T-helper 2 cell (primary cell): ENCODE measurements at places on chromosomes 1 and 21.

DNA sequence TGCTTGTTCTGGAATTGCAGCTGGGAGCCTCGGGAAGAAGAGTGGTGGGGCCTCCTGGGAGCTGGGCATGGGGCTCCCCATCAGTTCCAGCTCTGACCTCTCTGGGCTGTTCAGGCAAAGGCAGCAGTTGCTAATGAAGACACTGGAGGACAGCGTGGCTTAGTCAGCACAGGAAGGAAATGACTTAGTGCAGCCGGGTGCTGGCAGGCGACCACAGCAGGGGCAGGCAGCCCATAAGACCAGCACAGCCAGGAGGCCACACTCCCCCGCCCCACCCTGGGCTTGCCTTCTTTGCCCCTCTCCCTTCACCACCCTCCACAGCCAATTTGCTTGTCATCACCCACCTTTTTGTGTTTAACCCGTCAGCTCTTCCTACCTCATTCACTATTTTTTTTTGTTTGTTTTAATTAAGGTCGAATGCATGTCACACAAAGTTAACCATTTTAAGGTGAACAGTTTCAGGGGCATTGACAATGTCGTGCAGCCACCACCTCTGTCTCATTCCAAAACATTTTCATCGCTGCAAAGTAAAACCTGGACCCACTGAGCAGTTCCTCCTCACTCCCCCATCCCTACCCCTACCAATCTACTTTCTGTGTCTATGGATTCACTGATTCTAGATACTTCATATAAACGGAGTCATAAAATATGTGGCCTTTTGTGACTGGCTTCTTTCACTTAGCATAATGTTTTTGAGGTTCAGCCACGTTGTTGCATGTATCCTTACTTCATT, 10.9 kb downstream of the OLIG2 start:
- no peak for DNase-seq

GRCh38 chr1:151192047-151192446, 2.0 kb upstream of the VPS72 start:
- DNase-seq: no peak

DNA sequence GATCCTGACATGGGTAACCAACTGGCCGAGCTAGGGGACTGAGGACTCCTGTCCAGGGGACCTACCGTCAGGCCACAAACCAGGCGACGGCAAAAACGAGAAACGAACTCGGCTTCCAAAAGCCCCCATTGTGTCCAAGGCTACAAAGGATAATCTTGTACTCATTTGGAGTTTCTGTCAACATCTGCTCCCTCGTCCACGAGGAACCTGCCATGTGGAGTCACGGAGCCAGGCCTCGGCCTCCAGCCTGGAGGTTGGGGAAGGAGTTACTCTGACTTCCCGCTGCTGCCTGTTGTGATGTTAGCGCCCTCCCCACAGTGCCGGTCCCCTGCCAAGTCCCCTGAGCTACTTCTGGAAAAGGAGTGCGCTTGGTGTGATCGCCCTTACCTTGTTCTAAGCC, 7.3 kb downstream of the KRTAP10-1 start:
- no peak for DNase-seq

GRCh38 chr1:165116171-165116570, 240.3 kb downstream of the LMX1A start:
- no peak for DNase-seq

DNA sequence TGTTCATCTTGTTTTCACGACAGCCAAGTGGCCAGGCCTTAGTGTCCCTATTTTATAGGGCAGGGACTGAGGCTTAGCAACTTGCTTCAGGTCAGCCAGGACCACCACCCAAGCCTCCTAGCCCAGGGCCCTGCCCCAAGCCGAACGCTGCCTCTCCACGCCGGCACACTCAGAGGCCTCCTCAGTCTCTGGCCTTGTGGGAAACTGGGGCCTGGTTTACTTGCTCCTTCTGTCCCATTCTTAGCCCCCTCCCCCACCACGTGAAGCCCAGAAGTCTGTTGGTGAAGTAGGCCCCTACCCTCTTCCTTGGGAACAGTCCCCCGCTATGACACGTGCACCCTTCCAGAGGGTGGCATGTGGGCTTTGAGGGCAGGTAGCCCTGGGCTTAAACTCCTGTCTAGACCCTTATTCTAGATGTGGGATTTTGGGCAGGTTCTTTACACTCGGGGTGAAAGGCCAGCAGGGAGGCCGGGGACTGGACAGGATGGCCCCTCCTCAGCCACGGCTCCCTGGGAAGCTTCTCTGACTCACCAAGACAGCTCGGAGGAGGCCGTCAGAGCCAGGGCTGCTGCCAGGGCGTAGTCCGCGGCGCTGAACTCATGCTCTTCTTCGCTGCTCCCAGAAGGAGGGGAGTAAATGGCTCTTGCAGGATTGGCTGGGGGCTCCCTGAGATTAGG, 4.3 kb downstream of the MYOM3 start:
- DNase-seq: no peak

GRCh38 chr1:41918450-41919043, at the start of gene HIVEP3:
Gene HIVEP3, minus strand, starts transcription at chr1:41918922.
- DNase-seq: no peak

GRCh38 chr1:212585210-212585609, 23.4 kb upstream of the ATF3 start:
- DNase-seq: no peak

DNA sequence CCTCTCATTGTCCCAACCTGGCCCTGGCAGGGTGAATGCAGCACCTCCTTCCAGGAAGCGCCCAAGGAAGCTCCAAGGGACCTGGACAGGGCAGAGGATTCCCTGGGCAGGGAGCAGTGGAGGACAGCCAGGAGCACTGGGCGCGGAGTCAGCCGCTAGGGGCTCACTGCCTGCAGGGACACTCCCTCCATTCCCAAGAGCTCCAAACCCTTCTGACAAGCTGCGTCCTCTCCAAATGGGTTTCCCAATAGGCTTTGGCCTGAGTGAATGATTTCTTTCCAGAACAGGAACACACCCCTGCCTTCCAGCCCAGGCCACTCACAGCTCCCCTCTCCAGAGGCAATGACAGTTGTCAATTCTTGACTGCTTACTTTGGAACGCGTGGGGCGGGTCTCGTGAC, 128.5 kb upstream of the EDN2 start:
- DNase-seq: no peak
